ENCODE measurements at places on chromosomes 6 and 20.

- DNase-seq: no peak
Measured at GRCh38 chr6:12522347-12522746, 194.2 kb upstream of the PHACTR1 start.

GRCh38 chr6:24761851-24762250 lies 12.9 kb upstream of the GMNN start:
- no peak for DNase-seq

GRCh38 chr6:154994836-154995253 lies 270 bp upstream of the TIAM2 start:
- no peak for DNase-seq

GRCh38 chr20:50191065-50191543 lies 474 bp downstream of the CEBPB start:
- no peak for DNase-seq

- no peak for DNase-seq
Measured at GRCh38 chr20:19918965-19919329, 98.2 kb upstream of the NAA20 start.

- DNase-seq: no peak
Measured at GRCh38 chr6:35391240-35391968, 49.0 kb downstream of the PPARD start.

DNA sequence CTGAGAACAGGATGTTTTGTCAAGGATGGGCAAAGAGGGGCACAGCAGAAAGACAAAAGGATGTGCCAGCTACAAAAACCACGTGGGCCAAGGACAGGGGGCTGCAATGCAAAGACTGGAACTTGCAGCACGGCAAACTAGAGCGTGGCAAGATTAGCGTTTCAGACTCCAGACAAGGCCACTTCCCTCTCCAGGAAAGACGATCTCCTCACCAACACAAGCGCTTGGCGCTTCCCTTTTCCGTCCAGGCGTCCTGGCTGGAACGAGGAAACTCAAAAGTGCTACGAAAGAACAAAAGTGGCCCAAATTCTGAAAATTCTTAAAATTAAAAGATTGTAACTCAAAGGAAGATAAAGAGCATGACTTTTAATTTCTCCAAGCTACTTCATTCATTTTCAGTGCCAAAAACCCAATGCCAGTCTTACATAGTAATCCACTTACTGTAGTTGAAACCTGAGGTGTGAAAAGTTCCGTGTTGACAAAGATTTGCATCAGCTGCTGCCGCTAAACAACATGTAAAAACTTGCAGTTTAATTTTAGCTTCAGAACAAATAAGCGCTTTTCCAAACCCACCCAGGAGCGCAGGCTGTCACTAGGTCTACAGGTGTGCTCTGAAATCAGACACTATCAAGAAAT lies 207.1 kb upstream of the RREB1 start:
- DNase-seq: no peak

DNA sequence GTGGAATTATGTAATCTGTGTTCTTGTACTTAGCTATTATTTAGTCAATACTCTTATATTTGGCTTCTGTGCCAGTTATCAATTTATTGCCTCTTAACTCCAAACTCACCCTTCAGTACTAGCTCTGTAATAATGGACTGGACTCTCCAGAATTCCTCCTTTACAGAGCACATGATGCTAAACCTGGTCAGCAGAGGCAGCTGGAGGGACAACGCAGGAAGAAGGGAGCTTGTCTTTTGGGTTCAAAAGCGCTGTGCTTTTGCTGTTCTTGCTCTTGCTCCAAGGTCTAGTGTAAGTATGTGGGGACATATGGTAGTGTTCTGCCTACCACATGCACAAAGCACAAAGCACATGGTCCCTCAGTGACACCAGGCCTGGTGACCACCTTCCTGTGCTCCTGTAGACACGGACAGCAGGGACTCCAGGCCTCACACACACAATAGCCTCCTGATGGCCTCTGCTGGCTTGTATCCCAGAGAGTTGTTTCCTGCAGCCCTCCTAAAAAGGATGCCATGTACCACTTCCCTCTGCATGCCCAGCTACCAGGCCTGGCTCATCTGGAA lies 46.1 kb downstream of the CHD6 start:
- DNase-seq: no peak

- no peak for DNase-seq
Measured at GRCh38 chr6:125095580-125096301, 57.8 kb upstream of the TPD52L1 start.

DNA sequence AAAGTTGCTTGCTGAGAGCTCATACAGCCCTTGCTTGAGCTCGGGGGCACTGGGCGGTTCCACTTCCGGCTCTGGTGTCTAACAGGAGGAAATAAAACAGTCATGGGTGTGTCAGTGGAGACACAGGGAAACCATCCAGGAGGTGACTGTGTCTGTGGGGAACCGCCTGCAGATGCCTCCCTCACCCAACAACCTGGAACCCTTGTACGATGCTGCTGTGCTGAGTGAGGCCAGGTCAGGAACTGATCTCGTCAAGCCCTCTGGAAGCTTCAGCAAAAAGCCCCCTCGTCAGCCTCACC lies 15.5 kb downstream of the TXNDC5 start:
- no peak for DNase-seq

GRCh38 chr20:57040924-57041323 lies 225.5 kb downstream of the BMP7 start:
- DNase-seq: no peak

DNA sequence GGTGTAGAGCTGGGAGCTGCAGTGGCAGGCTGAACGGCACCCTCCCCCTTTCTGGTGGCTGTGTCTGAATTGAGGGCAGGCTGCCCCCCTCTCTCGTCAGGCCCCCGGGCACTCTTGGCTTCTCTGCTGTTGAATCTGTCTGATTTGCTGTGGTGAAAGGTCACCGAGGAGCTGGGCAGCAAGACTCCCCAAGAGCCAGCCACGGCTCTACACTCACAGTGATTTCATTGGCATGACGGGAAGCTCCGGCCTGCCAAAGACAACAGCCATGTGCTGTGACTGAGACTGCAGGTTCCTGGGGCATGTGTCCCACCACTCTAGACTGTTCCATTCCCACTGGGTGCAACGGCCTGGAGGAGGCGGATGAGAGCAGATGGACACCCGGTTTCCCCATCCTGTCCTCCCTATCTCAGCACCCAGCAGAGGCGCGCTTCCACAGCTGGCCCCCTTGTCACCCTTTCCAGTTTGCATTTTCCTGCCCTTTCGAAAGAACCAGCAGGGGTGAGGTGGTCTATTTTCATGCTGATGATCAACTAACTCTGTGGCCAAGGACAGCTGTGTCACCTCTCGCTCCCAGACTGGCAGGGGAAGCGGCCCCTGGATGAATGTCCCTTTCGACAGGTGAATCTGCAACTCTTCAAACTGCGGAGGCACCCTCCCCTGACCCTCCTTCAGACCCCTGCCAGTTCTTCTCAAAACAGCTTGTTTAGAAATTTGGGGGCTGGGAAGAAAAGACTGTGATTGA lies 2.2 kb downstream of the APCDD1L start:
- DNase-seq: no peak

GRCh38 chr6:156601152-156602065 lies 175.8 kb upstream of the ARID1B start:
- no peak for DNase-seq

GRCh38 chr6:45001663-45002062 lies 326.5 kb upstream of the RUNX2 start:
- DNase-seq: no peak

DNA sequence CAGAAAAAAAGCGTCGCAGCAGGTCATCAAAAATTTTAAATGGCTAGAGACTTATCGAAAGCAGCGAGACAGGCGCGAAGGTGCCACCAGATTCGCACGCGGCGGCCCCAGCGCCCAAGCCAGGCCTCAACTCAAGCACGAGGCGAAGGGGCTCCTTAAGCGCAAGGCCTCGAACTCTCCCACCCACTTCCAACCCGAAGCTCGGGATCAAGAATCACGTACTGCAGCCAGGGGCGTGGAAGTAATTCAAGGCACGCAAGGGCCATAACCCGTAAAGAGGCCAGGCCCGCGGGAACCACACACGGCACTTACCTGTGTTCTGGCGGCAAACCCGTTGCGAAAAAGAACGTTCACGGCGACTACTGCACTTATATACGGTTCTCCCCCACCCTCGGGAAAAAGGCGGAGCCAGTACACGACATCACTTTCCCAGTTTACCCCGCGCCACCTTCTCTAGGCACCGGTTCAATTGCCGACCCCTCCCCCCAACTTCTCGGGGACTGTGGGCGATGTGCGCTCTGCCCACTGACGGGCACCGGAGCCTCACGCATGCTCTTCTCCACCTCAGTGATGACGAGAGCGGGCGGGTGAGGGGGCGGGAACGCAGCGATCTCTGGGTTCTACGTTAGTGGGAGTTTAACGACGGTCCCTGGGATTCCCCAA lies at the start of gene EEF1A1:
TSS of gene EEF1A1 (minus strand) at position 345 of the 663 bp plus-strand sequence. CDS start 1,006 bp downstream, outside the sequence.
- peak; percentile 67 for DNase-seq

DNA sequence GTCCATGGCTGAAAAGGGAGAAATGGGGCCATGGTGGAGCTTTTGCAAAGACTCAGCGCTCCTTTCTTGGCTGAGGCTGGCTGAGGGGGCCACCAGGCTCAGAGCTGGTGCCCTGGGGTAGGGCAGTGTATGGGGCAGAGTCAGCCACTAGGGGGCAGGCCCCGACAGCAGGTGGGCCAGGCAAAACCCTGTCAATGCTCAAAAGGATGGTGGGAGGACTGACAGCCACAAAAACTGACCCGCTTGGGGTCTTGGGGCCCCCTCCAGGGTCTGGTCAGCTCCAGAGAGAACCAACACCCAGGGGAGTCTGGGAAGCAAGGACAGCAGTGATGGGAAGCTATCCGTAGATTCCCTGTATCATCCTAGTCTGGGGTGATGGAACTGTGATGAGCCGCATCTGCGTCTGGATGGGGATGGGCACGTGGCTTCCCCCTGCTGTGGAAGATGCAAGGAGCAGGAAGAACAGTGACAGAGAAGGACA lies 306.9 kb downstream of the DHX35 start:
- DNase-seq: peak; percentile 55

DNA sequence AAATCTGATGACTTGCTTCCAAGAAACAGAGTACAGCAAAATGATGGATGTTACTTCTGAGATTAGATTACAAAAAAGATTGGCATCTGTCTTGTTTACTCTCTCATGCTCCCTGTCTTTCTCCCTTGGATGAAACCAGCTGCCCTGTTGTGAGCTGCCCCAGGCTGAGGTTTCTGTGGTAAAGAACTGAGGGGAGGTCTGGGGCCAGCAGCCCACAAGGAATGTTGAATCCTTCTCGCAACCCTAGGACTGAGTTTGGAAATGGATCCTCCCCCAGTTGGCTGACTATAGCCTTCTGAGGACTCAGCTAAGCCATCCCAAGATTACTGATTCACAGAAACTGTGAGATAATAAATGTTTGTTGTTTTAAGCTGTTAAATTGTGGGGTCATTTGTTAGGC lies 5.6 kb upstream of the HECA start:
- DNase-seq: no peak

GRCh38 chr6:36622901-36623546 lies 28.9 kb downstream of the SRSF3 start:
- DNase-seq: no peak

GRCh38 chr6:106728296-106728870 lies 99.0 kb downstream of the QRSL1 start:
- no peak for DNase-seq

- DNase-seq: no peak
Measured at GRCh38 chr20:58192065-58192464, 36.4 kb downstream of the ANKRD60 start.

DNA sequence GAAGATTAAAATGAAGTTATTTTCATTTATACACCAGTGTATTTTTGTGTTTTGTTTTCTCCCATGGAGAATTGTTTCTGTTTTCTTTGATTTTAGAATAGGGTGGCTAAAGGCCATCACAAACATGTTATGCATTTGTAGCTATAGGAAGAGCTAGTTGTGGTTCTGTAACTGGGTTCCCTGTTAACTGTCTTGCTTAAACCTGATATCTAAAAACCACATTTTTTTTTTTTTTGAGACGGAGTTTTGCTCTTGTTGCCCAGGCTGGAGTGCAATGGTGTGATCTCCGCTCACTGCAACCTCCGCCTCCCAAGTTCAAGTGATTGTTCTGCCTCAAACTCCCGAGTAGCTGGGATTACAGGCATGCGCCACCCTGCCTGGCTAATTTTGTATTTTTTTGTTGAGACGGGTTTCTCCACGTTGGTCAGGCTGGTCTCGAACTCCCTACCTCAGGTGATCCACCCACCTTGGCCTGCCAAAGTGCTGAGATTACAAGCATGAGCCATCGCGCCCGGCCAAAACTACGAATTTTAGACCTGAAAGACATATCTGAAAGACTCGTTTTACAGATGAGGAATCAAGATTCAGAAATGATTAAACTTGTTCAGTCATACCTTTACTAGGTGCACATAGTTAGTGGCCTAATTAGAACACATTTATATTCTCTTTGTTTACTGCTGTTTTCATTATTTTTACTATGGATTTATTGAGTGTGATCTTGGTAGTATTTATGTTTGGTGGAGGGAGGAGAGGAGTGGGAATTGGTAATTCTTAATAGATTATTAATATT lies 18.0 kb downstream of the SCAF8 start:
- no peak for DNase-seq

GRCh38 chr6:123526128-123526527 lies 110.6 kb downstream of the TRDN start:
- DNase-seq: no peak

DNA sequence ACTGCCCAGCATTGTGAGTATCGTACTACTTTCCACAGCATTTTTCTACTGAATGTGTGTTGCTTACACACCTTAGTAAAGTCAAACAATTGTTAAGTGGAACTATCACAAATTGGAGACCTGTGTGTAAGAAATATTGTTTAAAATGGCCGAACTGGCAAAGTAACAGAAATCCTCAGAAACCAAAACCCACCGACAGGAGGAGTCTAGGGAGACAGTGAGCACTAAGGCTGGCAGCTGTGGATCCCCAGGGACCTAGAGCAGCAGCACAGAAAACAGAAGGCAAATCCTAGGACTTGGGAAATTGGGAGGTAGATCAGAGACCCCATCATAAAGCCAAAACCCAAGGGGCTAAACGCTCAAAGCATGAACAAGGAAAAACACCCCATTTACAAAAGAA lies 69.9 kb downstream of the SESN1 start:
- DNase-seq: no peak

- no peak for DNase-seq
Measured at GRCh38 chr20:48339190-48339985, 488.4 kb downstream of the PREX1 start.

DNA sequence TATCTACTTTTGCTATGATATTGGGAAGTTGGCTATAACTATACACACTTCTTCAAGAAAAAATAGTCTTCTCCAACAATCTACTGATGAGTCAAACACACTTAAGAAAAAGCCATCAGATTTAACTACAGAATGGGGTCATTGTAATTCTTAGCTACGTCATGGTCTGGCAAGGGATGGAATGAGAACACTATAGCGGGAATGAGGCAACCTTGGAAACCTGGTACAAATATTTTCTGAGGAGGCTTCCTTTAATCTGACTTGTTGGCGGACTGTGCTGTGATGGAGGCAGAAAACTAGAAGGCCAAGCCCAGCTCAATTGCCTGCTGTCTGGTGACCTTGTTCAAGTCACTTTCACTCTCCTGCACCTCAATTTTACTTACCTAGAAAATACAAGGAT lies 586.8 kb upstream of the JAG1 start:
- no peak for DNase-seq

All from GM12891 (cell line).